Lower lobe of right lung (tissue), 2 donors: ENCODE measurements at places on chromosomes 3 and 15. TPM values are rescaled to one million over a fixed set of nuclear protein-coding genes. Genes with fewer than 3 reads are reported as not detected.

GRCh38 chr3:59017617-59017984 is 32.2 kb downstream of the CFAP20DC start:
- no peak overlapping the region for H3K4me3 ChIP-seq
- H3K27me3 ChIP-seq: no peaks in the 10 kb centered on the region
- DNase-seq: no peak

- no peaks in the 10 kb centered on the region for H3K27me3 ChIP-seq
- no peak overlapping the region for H3K27ac ChIP-seq
- DNase-seq: no peak
Observed at GRCh38 chr3:183907911-183908331, 23.2 kb upstream of the PARL start.

SETD2 gene
- 47.9 TPM for total RNA-seq

- no peak overlapping the region for H3K4me3 ChIP-seq
- H3K36me3 ChIP-seq: no peaks in the 10 kb centered on the region
- no peaks in the 10 kb centered on the region for H3K4me1 ChIP-seq
Observed at GRCh38 chr3:162082516-162082915, 585.9 kb downstream of the OTOL1 start.

GRCh38 chr15:71588746-71589145 is 221.6 kb upstream of the NR2E3 start:
- DNase-seq: no peak
- no peak overlapping the region for H3K4me3 ChIP-seq
- H3K36me3 ChIP-seq: no peaks in the 10 kb centered on the region

DNA sequence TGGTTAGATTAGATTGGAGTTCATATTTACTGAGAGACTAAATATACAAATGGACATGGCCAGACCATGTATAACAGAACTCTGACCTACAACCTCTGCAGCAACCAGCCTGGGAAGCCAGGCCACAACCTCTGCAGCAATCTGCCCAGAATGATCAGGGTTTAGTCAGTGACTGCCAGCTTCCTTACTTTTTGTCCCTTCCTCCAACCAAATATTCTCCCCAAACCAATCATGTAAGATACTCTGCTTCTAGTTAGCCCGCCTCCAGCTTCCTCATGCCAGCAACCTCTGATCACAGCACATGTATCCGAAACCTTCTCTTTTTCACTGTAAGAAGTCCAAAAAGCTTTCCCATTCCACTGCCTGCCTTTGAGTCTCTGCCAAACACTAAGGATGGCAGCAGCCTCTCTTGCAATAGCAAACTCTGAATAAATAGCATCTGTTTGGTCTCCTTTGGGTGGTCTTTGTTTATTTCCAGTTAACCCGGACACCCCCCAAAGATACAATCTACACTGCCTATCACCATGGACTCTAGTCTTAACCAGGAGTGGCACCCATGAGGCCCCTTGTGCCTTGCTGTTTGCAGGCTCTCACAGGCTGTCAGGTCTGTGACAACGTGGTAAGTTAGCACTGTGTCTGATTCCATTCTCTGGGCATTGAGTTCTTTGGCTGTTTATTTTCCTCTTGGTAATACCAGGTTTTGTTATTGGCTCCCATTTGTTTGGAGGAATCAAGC is 102.2 kb downstream of the ERC2 start:
- H3K27me3 ChIP-seq: no peaks in the 10 kb centered on the region
- H3K36me3 ChIP-seq: no peaks in the 10 kb centered on the region
- no peak overlapping the region for H3K4me3 ChIP-seq
- no peak for DNase-seq

GRCh38 chr15:52151353-52151752 is 38.8 kb upstream of the BCL2L10 start:
- peaks cover 38% of the 10 kb centered on the region for H3K36me3 ChIP-seq
- H3K4me3 ChIP-seq: no peak overlapping the region
- H3K27ac ChIP-seq: no peak overlapping the region
- no peak for DNase-seq
- no peaks in the 10 kb centered on the region for H3K27me3 ChIP-seq

CCR3 gene
- not detected for total RNA-seq

GRCh38 chr3:128277378-128278069 is 124.2 kb downstream of the EEFSEC start:
- H3K36me3 ChIP-seq: no peaks in the 10 kb centered on the region
- H3K27me3 ChIP-seq: no peaks in the 10 kb centered on the region
- peak overlapping the region; percentile 18 for H3K27ac ChIP-seq
- H3K4me1 ChIP-seq: peaks cover 16% of the 10 kb centered on the region
- no peak for DNase-seq

CD47 gene
- 222 TPM for total RNA-seq

SIDT1 gene
- 5.3 TPM for total RNA-seq

- no peak overlapping the region for H3K27ac ChIP-seq
- peaks cover 48% of the 10 kb centered on the region for H3K27me3 ChIP-seq
- peaks cover 9% of the 10 kb centered on the region for H3K4me1 ChIP-seq
- H3K4me3 ChIP-seq: no peak overlapping the region
Observed at GRCh38 chr15:74123131-74123429, 7.3 kb upstream of the ISLR2 start.

FOXB1 gene
- total RNA-seq: not detected

GRCh38 chr15:91150502-91151160 is 50.6 kb downstream of the SV2B start:
- no peaks in the 10 kb centered on the region for H3K36me3 ChIP-seq
- H3K4me3 ChIP-seq: no peak overlapping the region
- no peaks in the 10 kb centered on the region for H3K4me1 ChIP-seq
- DNase-seq: no peak

DNA sequence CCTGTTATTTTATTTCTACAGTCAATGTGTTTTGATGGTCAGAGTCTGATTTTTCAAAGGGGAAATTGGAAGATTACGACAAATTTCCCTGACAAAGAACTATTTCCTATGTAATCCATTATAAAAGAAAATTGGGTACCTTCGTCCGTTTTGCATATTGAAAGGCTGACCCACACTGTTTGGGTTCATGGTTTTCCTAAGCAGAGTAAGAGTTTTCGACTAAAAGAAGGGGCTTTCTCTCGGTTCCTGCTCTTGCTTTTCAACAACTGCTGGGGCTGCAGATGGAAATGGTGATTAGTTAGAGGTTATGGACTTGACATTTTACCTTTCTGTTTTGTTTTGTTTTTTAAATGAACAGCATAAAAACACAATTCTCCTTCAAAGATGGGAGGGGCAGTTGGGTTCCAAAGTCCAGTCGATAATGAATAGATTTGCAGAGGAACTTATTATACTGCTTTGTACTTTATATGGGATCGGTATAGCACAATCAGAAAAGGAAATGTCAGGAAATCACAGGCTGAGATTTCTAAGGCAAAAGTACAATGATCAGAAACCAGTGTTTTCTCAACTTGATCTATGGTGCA is 978 bp downstream of the KCNMB2 start:
- peak overlapping the region; percentile 44 for H3K4me3 ChIP-seq
- no peaks in the 10 kb centered on the region for H3K27me3 ChIP-seq
- H3K36me3 ChIP-seq: no peaks in the 10 kb centered on the region
- no peak overlapping the region for H3K27ac ChIP-seq
- no peaks in the 10 kb centered on the region for H3K4me1 ChIP-seq
- DNase-seq: no peak

ACKR4 gene
- 8.5 TPM for total RNA-seq

DNA sequence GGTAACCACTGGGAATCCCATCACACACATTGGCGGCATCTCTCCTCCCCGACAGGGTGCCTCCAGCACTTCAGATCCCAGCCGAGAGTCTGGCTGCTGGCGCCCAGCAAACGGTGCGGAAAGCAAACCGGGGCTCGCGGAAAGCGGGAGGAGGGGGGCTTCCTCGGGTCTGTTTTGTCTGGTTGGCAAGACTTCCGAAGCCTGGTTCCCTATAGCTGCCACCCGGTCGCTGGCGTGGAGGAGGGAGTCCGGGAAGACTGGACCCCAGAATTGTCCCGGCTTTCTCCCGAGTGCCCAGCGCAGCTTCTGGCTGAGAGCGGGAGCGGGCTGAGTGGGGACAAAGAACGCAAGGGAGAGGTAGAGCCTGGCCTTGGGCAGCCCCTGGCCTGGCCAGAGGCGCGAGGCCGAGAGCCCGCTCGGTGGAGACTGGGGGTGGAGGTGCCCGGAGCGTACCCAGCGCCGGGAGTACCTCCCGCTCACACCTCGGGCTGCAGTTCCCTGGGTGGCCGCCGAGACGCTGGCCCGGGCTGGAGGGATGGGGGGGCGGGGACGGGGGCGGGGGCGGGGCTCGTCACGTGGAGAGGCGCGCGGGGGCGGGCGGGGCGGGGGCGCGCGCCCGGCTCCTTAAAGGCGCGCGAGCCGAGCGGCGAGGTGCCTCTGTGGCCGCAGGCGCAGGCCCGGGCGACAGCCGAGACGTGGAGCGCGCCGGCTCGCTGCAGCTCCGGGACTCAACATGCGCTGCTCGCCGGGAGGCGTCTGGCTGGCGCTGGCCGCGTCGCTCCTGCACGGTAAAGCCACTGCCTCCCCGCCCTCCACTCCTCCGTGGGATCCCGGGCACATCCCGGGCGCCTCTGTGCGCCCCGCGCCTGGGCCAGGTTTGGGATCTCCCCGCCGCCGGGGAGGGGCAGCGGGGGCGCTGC is at the start of gene CHRNA7:
CHRNA7 (plus strand) TSS at position 654 of the 920 bp plus-strand sequence; CDS start at position 734, 80 bp downstream.
- H3K27me3 ChIP-seq: peaks cover 42% of the 10 kb centered on the region
- H3K4me1 ChIP-seq: peaks cover 15% of the 10 kb centered on the region
- H3K4me3 ChIP-seq: peak within 1 kb of the TSS; percentile 57
- DNase-seq: peak; percentile 70

DOCK3 gene
- 1.5 TPM for total RNA-seq

DNA sequence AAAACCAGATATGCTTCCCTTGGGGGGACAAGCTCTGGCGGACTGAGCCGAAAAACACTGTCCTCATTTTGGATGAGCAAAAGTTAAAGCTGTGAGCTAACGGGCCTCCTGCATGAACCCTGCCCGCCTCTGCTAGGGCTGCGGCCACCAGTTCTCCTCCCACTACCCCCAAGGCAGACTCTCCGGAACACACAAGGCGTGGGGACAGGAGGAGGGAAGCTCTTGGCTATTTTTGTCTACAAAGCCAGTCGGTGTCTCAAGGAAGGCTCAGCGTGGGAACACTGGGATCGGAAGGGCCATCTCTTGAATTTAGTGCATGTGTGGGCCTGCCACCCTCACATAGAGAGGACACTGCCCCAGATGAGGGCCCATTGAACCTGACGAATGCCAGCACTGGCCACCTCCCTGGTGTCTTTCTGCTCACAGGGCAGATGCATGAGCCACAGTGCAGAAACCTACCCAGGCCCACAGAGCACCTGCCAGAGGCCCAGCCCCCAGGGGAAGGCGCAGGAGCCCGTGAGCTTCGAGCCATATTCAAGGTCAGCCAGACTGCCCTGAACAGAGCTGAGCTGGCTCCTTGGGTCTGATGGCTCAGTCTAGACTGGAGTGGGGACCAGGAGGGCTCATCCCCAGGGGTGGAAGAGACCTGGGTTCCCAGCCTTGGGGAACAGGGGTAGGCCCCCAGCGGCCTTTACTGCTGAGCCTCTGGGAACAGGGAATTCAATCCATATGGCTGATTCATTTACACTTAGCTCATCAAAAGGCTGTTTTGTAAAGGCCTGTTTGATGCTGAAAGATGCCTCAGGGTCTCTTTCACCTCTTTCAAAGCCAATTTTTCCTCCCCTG is 38.3 kb downstream of the HCN4 start:
- no peaks in the 10 kb centered on the region for H3K36me3 ChIP-seq
- no peak overlapping the region for H3K4me3 ChIP-seq
- H3K27me3 ChIP-seq: no peaks in the 10 kb centered on the region
- no peak overlapping the region for H3K27ac ChIP-seq
- no peaks in the 10 kb centered on the region for H3K4me1 ChIP-seq

DNA sequence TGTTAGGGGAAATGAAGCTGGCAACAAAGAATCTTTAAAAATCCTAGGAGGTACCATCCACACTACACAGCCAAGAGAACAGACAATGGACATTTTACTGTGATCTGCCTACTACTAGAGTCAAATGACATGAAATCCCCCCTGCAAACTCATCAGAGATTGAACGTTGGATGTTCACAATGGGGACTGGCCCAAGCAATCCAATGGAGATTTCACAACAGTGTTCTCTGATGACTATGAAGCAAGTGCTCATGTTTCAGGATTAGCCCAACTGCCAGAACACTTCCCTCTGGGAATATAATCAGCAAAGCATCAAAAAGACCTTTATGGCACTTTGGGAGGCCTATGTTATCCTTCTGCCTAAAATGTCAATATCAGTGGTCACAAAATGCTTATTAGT is 97.8 kb downstream of the IGSF11 start:
- H3K36me3 ChIP-seq: no peaks in the 10 kb centered on the region
- H3K4me3 ChIP-seq: no peak overlapping the region
- DNase-seq: no peak
- no peak overlapping the region for H3K27ac ChIP-seq

DNA sequence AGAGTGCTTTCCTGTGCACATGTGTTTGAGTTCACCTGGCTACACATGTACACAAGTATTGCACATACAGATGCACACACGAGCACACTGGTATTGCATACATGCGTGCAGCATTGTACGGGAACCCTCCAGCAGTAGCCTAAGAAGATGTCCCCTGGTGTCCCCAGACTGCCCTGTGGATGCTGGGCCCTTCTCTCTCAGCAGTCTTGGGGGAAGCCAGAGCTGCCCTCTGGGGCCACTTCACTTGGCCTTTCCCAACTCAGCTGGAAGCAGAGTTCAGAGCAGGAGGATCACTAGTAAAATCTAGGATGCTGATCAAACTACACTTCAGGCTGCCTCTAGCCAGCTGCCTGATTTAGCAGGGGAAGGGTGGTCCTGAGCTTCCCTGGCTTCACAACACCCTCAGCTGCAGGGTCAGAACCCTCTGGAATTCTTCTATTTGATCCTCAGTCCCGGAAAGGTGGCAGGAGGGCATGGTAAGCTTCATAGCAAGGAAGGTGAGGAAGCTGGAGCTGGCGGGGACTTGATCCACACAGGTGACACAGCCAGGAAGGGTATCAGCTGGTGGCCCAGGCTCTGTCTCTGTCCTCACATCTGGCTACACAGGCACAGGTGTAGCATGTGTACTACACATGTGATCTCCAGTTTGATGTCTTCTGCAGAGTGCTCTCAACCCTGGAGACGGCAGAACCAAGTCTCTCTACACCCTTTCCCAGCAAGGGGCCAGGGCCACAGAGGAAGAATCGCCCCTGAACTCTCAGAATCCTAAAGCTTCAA is 36.5 kb downstream of the KLF15 start:
- H3K4me1 ChIP-seq: no peaks in the 10 kb centered on the region
- H3K4me3 ChIP-seq: no peak overlapping the region
- H3K27me3 ChIP-seq: no peaks in the 10 kb centered on the region
- no peaks in the 10 kb centered on the region for H3K36me3 ChIP-seq
- H3K27ac ChIP-seq: no peak overlapping the region
- DNase-seq: no peak

DNA sequence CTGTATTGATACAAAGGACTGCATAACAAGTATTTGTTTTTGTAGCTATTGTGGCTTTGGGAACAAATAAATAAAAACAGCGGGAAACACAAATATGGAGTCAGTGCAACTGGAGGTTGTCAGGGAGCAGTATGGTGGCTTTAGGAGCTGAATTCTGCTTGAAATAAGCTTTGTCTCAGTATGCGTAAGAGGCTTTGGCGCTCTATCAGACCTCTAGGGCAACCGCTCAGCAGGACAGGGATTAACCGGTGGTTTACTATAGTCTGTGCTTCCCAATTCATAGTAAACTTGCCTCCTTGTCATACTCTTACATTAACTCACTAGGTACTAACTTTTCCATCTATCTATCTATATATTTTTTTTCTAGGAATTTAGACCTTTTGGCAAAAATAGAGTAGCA is 104.6 kb downstream of the ZIC1 start:
- no peak overlapping the region for H3K27ac ChIP-seq
- DNase-seq: no peak
- no peaks in the 10 kb centered on the region for H3K27me3 ChIP-seq
- H3K4me3 ChIP-seq: no peak overlapping the region

GDPGP1 gene
- total RNA-seq: 13.1 TPM
